ENCODE measurements at places on chromosomes 3 and 15.
A peak's percentile ranks its signal among the peaks of the same experiment; 100 is the strongest.

GRCh38 chr15:65801229-65801805, 9.2 kb upstream of the DENND4A start:
- no peak for DNase-seq

GRCh38 chr3:137906985-137907649, 102.8 kb upstream of the CLDN18 start:
- no peak for DNase-seq

DNA sequence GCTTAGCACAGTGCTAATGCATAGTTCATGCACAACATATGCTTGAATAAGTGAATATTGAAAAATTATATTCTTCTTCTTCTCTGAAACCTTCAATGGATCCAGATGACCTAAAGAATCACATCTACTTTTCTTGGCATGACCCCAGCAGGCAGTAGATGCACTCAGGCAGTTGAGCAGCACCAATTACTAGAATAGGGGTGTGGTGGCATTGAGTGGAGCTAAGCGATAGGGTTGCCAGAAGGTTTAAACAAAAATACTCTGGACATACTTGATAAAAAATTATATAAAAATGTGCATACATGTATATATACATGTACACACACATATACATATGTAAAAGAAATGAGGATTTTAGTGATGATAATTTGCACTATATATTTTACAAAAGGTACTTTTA, 81.8 kb downstream of the NFKBIZ start:
- no peak for DNase-seq

- DNase-seq, result no peak
Measured at GRCh38 chr3:16150285-16150684, 24.2 kb upstream of the GALNT15 start.

DNA sequence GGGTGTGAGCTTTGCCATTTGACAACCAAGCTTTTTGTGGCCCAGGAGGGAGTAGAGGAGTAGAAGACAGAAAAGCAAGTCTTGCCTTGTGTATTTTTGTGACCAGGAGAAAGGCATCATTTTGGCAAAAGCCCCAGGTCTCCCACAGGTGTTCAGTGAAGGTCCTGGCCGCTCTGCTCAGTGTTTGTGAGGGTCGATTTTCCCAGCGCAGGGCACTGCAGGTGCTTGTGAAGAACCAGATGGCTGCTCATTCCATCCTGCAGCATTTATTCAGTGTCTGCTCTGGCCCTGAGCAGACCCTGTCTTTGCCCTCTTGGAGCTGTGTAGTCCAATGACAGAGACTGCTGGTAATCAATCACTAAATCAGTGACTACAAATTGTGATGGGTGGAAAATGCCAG, 19.5 kb downstream of the TRAK1 start:
- no peak for DNase-seq

DNA sequence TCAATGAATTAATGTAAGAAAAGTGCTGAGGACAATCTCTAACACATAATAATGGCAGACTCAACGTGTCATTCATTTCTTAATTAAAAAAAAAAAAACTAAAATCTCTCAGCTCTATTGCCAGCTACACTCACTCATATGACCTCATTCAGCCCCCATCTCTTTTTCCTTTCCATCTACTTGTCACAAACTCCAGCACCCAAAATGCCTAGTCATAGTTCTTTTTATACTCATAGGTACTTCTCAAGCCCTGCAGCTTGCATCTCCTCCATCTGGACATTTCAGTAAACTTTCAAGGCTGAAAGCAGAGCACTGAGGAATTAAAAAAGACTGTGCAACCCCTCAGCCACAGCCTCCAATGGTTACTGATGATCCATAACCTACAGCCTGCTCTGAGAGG, 109.8 kb downstream of the PLCH1 start:
- DNase-seq, result no peak

- no peak for DNase-seq
Measured at GRCh38 chr3:122903171-122903570, 108.3 kb downstream of the SLC49A4 start.

DNA sequence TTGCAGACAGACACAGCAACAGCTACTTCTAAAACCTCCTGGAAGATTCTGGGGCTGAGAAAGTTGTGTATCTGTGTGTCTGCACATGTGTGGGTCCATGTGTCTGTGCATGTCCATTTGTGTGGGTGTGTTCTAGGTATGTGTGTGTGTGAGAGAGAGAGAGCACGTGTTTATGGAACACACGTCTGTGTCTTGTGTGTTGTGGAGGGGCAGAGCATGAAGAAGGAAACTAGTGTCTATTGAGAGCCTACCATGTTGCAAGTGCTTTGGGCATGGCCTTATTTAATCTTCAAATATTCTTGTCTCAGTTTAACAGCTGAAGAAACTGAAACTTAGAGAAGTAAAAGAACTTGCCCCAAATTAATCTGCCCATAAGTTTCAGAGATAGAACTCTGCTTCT, 327.5 kb downstream of the UACA start:
- DNase-seq, result no peak

GRCh38 chr15:64426845-64427465, 33.4 kb upstream of the ZNF609 start:
- peak; percentile 45 for DNase-seq

DNA sequence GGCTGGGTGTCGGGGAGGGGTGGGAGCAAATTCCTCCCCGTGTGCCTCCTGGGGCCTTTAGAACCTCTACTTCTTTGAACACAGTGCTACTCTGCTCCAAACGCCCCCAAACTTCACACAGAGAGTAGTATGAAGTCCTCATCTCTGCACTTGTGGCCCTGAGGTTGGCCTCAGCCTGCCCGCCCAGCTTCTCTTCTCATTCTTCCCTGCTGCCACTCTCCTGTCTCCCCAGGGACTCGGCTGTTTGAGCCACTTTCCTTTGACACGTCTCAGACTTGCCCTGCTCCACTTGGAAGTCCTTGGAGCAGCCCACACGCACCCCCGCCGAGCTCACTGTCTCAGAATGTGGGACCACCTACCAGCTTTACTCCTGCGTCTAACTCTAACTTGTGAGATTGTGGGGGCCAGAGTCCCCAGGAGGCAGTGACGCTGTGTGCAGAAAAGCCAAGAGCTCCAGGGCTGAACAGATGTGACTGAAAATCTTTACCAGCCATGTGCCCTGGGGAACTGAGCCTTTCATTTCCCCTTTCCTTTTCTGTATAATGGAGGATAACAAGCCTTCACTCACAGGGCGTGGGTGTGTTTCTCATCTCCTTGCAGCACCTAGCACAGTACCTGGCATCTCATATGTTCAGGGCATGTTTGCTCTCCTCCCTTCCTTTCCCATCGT, 233.6 kb upstream of the CTDSPL start:
- peak; percentile 29 for DNase-seq

GRCh38 chr3:182325213-182325950, 467.9 kb upstream of the ATP11B start:
- DNase-seq, result peak; percentile 51

DNA sequence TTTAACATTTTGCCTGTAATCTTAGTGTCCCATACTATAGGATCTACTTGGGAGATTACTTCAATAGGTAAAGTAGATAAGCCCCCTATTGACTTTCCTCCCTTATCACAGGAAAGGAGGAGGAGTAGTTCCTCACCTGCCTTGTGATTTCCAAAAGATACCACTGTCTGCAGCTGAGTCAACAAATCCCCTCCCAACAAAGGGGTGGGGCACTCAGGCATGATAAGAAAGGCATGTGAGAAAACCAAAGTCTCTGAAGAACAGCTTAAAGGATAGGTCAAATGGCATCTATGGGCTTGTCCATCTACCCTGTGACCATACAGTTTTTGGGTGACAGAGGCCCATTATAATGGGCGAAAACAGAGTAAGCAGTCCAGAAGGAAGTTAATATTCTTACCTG, 71.3 kb upstream of the WNT7A start:
- no peak for DNase-seq

DNA sequence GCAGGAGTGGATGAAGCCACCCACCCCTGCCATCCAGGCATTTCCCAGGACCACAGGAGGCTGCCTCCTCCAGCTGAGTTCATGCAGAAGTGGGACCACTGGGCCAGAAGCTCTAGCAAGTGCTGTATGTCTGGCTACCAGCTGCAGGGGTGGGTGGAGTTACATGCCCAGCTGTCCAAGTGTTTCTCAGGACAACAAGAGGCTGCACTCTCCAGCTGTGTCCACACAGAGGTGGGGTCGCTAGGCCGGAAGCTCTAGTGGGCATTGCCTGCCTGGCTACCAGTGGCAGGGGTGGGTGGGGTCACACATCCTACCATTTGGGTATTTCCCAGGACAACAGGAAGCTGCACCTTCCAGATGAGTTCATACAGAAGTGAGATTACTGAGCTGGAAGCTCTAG, 234.0 kb upstream of the PPP2R3A start:
- DNase-seq, result no peak

DNA sequence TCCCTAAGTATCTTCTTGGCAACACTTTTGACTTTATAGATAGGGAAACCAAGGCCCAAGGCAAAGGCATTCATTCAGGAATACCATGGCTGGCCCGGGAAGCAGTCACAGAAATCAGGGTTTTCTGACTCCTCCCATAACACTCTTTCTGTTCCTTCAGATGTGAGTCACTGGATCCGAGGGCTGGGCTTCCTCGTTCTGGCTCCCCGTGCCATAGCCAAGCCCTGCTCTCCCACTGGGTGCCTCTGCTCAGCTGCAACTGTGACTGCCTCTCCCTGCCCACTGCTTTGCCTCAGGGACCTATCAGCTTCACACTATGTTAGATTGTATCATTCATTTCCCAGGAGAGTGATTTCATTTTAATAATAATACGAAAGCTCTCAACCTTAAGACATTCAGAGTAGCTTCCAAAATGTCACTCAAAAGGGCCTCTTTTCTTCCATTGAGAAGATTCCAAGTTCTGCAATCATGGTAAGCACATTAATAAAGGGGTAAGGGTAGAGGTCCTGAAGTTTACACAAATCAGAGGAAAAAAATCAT, 50.2 kb downstream of the GABRB3 start:
- DNase-seq, result no peak

GRCh38 chr3:15809313-15809712, 11.5 kb upstream of the ANKRD28 start:
- no peak for DNase-seq

DNA sequence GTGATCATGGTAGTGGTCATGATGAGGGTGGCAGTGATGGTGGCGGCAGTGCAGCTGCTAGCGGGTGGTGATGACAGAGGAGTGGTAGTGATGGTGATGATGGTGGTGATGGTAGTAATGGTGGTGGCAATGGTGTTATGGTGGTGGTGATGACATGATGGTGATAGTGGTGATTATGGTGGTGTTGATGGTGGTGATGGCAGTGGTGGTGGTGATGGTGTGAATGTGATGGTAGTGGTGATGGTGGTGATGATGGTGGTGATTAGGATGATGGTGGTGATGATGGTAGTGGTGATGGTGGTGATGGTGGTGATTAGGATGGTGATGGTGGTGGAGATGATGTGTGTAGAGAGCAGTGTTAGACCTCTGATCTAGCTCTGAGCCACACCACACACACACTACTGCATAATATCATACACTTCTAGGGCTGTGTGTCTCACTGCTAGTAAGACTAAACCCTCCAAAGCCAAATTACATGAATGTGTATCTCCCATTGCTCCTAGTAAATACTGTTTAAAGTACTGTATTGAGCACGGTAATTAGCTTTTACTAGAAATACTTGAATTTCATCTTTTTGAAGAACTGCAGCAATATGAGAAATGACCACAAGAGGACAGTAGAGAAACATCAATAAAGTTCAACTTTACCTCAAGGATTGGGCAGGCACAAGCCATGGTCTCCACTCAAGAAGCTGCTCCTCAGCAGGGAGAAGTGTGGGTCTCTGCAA, 28.8 kb downstream of the TMED3 start:
- DNase-seq, result peak; percentile 56

- DNase-seq, result no peak
Measured at GRCh38 chr3:187012609-187013051, 82.3 kb downstream of the ST6GAL1 start.

DNA sequence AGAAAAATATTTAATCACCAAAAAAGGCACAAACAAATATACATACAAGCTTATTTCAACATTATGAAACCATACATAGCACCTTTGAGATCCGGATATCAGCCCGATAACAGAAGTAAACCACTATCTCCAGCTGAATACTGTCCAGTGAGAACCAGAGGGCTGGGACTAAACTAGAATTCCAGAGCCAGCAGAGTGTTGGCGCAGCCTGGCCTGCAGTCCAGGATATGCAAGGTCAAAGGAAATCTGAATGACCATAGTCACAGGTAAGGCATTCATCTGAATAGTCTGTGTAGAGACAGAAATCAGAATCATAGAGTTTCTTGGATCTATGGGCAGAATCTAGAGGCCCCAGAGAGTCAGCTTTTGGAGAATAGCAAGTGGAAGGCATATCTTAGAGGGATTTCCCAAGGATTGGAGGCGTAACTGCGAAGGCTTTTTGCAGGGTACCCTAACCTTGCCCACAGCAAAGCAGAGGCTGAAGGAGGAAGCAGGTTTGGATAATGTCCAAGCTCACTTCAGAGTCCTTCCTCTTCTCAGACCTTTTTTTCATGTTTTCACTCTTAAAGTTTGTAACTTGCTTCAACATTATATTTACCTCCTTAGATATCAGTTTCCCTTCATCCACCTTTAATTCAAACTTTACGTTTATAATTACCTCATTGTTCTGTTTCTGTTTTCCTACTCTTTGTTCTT, 32.5 kb upstream of the TP63 start:
- DNase-seq, result no peak

- DNase-seq, result peak; percentile 73
Measured at GRCh38 chr3:171005648-171006047, 20.9 kb downstream of the SLC2A2 start.

- DNase-seq, result no peak
Measured at GRCh38 chr3:99376926-99377325, 261.5 kb upstream of the COL8A1 start.

DNA sequence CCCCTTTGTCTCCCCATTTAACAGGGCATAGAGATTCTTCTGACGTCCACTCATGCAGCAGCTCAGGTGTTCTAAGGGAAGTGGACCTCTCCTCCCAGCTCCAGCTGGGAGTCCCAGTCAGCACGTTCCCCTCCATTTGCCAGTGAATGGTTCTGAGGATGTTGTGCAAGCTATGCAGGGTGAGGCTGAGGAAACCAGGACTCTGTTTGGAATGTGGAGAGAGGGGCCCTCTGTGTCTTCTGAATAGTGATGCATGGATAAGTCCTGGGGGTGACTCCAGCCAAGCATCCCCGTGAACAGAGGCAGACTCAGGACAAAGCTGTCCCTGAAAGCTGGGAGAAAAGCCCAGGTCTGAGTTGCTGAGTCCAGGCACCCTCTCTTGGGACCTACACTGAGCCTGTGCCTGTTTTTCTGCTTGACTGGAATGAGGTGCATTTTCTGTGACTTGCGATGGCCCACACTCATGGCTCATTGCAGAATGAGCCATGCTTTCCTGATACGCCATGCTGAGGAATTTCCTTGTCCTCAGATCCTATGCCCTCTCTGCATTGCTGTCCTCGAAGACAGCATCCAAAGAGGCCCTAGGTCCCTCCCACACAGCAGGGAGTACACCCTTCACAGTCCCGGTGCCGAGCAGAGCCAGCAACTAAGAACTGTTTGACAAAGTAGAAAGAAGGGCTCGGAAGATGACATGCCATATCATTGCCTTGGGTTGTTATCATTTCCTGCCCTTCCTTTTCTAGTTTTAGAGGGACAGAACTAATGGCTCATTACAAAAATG, 185.2 kb downstream of the ATP10A start:
- no peak for DNase-seq

All from fibroblast of skin of scalp (primary cell).